ENCODE measurements at places on chromosomes 3 and 15. TPM values are rescaled to one million over a fixed set of nuclear protein-coding genes. Genes with fewer than 3 reads are reported as not detected.

TMEM212 gene
- not detected for total RNA-seq

DUOXA1 gene
- not detected for total RNA-seq

CCDC9B gene
- total RNA-seq, result 22.9 TPM

MLF1 gene
- 9.1 TPM for total RNA-seq

GUCA1C gene
- not detected for total RNA-seq

DNA sequence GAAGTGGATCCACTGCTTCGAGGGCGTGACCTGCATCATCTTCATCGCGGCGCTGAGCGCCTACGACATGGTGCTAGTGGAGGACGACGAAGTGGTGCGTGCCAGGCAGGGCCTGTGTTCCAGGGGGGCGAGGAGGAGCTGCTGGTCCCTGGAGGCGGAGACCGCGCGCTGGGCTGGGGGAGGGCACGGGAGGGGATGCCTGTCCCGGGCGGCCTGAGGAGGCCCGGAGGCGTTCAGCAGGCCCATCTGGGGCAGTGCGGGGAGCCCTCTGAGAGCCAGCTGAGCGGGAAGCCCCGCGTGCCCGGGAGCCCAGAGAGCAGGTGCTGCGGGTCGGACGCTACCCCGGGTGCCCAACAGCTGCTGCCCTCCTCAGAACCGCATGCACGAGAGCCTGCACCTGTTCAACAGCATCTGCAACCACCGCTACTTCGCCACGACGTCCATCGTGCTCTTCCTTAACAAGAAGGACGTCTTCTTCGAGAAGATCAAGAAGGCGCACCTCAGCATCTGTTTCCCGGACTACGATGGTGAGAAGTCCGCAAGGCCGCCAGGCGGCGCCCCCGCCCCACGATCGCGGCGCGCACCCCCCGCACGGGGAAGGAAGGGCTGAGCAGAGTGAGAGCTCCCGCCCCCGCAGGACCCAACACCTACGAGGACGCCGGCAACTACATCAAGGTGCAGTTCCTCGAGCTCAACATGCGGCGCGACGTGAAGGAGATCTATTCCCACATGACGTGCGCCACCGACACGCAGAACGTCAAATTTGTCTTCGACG lies 2.9 kb downstream of the GNAT1 start:
- peak; percentile 93 for DNase-seq

GRCh38 chr3:190321789-190322603 lies at the start of gene CLDN1:
Gene CLDN1, minus strand, starts transcription at chr3:190322446. Its CDS starts 240 bp downstream, at chr3:190322206.
- no peak within 1 kb of the TSS for H3K27ac ChIP-seq
- H3K4me3 ChIP-seq, result peak within 1 kb of the TSS; percentile 58
- H3K27me3 ChIP-seq, result no peaks in the 10 kb centered on the region
- no peak for DNase-seq
- no peaks in the 10 kb centered on the region for H3K36me3 ChIP-seq
- H3K4me1 ChIP-seq, result peaks cover 22% of the 10 kb centered on the region

DNA sequence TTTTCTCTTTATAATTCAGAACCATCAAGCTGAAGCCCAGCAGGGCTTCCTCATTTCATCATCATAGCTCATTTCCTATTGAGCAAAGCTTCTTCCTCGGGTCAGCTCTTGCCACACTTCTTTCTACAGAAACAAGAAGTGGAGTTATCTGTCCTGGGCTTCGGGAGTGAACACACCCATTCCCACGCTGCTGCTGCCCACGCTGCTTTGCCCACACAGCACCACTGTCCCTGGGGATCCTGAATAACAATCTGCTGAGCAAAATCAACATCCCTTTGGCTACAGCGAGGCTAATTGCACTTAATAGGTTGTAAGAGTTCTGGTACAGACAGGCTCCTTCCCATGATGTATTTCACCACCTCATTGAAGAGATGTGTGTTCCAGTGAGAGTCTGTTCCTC lies 23.7 kb downstream of the CEP19 start:
- no peak overlapping the region for H3K4me3 ChIP-seq
- H3K36me3 ChIP-seq, result no peaks in the 10 kb centered on the region

DNA sequence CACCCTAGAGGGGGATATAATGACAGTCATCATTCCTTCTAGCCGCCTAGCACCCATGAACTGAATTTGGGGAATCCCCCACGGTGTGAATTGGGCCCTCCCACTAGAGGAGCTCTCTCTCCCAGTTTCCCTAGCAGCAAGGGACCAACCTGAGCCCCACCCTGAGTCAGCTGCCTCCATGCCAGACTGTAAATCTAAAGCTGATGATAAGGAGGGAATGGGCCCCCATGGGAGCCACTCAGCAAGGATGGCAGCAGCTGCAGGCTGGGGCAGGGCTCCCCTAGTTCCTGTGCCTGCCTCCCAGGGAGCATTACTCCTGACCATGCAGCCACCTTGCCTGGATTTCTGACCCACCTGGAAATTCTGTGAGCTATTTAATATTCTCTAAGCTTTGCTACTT lies 57.0 kb upstream of the PXYLP1 start:
- DNase-seq, result no peak
- H3K36me3 ChIP-seq, result no peaks in the 10 kb centered on the region
- no peaks in the 10 kb centered on the region for H3K4me1 ChIP-seq

GRCh38 chr3:101124125-101124524 lies 130.9 kb upstream of the ABI3BP start:
- H3K4me1 ChIP-seq, result no peaks in the 10 kb centered on the region
- H3K36me3 ChIP-seq, result no peaks in the 10 kb centered on the region
- no peak overlapping the region for H3K27ac ChIP-seq

- H3K36me3 ChIP-seq, result no peaks in the 10 kb centered on the region
- no peak for DNase-seq
Observed at GRCh38 chr3:191257286-191257685, 58.2 kb downstream of the OSTN start.

DNA sequence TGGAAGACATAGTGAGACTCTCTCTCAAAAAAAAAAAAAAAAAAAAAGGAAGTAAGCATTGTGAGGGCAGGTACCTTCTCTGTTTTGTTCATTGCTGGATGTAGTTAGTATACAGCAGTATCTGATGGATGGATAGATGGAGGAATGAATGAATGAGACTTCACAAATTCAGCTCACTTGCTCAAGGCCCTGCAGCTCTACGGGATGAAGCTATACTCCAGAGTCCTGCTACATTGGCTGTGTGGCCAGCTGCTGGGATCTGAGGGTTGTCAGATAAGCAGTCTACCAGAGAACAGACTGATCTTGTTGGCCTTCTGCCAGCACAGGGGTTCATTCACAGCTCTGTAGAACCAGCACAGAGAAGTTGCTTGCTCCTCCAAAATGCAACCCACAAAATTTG lies 35.0 kb downstream of the MLH1 start:
- DNase-seq, result no peak
- H3K36me3 ChIP-seq, result peaks cover 37% of the 10 kb centered on the region
- H3K27me3 ChIP-seq, result no peaks in the 10 kb centered on the region
- H3K4me1 ChIP-seq, result peaks cover 44% of the 10 kb centered on the region
- H3K4me3 ChIP-seq, result no peak overlapping the region

DNA sequence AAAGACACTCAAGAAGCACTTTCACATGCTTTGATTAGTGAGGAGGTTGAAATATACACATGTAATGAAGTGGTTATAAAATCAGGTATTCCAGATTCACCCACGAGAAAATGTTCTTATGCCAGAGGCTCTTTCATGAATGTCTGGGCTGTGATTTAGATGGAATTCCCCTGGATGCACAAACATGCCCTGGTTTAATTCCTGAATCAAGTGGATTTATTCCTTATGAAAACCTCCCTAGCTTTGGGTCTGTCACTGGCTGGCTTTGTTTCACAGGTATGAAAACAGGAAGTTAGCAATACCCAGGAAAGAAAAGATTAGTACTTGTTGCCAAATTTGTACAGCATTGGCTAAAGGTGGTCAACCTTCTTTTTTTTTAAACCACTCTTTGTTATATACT lies 1123.0 kb downstream of the ROBO1 start:
- no peaks in the 10 kb centered on the region for H3K27me3 ChIP-seq
- H3K4me1 ChIP-seq, result no peaks in the 10 kb centered on the region
- DNase-seq, result no peak
- H3K4me3 ChIP-seq, result no peak overlapping the region
- H3K27ac ChIP-seq, result no peak overlapping the region

- H3K27me3 ChIP-seq, result no peaks in the 10 kb centered on the region
- H3K4me1 ChIP-seq, result no peaks in the 10 kb centered on the region
- no peak overlapping the region for H3K4me3 ChIP-seq
- H3K27ac ChIP-seq, result no peak overlapping the region
Observed at GRCh38 chr3:66989860-66990696, 8.0 kb upstream of the KBTBD8 start.

GRCh38 chr3:190058521-190059241 lies 62.0 kb downstream of the P3H2 start:
- H3K4me3 ChIP-seq, result no peak overlapping the region
- H3K27me3 ChIP-seq, result no peaks in the 10 kb centered on the region
- peak overlapping the region; percentile 26 for H3K27ac ChIP-seq
- no peak for DNase-seq
- no peaks in the 10 kb centered on the region for H3K4me1 ChIP-seq

- H3K36me3 ChIP-seq, result no peaks in the 10 kb centered on the region
- H3K4me1 ChIP-seq, result no peaks in the 10 kb centered on the region
- DNase-seq, result peak; percentile 89
Observed at GRCh38 chr15:51155891-51156290, 61.2 kb upstream of the TNFAIP8L3 start.

GRCh38 chr3:76203578-76203977 lies 418.2 kb upstream of the ZNF717 start:
- H3K4me1 ChIP-seq, result no peaks in the 10 kb centered on the region
- H3K36me3 ChIP-seq, result no peaks in the 10 kb centered on the region
- DNase-seq, result no peak
- H3K27me3 ChIP-seq, result no peaks in the 10 kb centered on the region
- H3K4me3 ChIP-seq, result no peak overlapping the region

GRCh38 chr15:32870240-32871033 lies 152.6 kb downstream of the GREM1 start:
- H3K4me1 ChIP-seq, result peaks cover 83% of the 10 kb centered on the region
- peak overlapping the region; percentile 78 for H3K27ac ChIP-seq
- no peak for DNase-seq
- H3K27me3 ChIP-seq, result no peaks in the 10 kb centered on the region
- H3K4me3 ChIP-seq, result no peak overlapping the region
- no peaks in the 10 kb centered on the region for H3K36me3 ChIP-seq
